Femur (tissue), 1 donor: ENCODE measurements at places on chromosomes 13 and 19.

DNA sequence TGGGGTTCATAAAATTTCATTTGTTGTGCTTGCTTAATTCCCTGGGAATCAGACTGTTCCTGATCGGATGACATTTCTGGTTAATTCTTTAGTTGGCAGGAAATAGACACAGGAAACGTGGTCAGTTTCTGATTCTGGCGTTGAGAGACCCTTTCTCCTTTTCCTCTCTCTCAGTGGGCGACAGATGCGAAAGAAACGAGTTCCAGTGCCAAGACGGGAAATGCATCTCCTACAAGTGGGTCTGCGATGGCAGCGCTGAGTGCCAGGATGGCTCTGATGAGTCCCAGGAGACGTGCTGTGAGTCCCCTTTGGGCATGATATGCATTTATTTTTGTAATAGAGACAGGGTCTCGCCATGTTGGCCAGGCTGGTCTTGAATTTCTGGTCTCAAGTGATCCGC, 10.8 kb downstream of the LDLR start:
- peak; percentile 43 for DNase-seq

DNA sequence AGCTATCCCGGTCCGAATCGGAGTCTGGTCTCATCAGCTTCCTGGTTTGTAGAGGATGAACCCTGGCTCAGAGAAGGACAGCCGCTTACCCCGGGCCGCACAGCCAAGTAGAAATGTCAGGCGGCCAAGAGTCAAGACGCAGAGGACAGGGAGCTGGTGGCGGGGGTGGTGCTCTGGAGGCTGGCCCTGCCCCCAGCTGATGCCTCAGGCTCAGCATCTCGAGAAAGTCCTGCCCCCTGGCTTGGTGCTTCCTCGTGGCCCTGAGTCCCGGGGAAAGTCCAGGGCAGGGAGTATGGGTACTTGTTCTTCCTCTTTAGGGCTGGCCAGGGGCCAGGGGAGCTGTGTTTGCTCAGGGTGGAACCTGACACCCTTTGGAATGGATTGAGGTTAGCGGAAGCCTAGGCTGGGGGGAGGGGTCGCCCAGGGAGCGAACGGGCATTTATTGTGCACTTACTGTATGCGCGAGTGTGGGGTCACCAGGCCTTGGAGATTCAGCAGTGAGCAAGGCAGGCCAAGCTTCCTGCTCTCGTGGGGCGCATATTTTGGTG, 2.2 kb downstream of the TJP3 start:
- no peak for DNase-seq

GRCh38 chr19:45473367-45473681, 5.5 kb downstream of the FOSB start:
- DNase-seq: no peak

DNA sequence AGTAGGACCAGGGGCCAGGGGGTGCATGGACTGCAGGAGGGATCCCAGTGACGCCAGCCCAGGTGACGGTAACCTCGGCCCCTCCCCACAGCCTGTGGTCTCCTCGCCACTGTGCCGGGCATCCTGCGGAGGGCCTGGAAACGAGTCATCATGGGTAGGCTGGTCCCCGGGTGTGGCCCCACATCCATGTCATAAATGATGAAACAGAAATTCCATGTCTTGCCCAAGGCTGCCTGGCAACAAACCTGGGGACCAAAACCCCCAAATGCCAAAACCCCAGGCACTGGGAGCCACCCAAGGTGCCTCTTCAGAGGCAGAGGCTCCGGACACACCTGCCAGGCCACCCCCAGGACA, 20.9 kb downstream of the MAP2K2 start:
- DNase-seq: no peak

GRCh38 chr19:45468159-45468651, 409 bp downstream of the FOSB start:
- peak; percentile 48 for DNase-seq

GRCh38 chr19:33630880-33631608, 9.3 kb downstream of the CHST8 start:
- DNase-seq: no peak

GRCh38 chr13:107185889-107186288, 618.0 kb upstream of the ARGLU1 start:
- DNase-seq: no peak

GRCh38 chr19:53553156-53553555, 15.2 kb downstream of the ZNF331 start:
- DNase-seq: no peak

- no peak for DNase-seq
Measured at GRCh38 chr19:1531587-1531986, 7.7 kb downstream of the PLK5 start.

DNA sequence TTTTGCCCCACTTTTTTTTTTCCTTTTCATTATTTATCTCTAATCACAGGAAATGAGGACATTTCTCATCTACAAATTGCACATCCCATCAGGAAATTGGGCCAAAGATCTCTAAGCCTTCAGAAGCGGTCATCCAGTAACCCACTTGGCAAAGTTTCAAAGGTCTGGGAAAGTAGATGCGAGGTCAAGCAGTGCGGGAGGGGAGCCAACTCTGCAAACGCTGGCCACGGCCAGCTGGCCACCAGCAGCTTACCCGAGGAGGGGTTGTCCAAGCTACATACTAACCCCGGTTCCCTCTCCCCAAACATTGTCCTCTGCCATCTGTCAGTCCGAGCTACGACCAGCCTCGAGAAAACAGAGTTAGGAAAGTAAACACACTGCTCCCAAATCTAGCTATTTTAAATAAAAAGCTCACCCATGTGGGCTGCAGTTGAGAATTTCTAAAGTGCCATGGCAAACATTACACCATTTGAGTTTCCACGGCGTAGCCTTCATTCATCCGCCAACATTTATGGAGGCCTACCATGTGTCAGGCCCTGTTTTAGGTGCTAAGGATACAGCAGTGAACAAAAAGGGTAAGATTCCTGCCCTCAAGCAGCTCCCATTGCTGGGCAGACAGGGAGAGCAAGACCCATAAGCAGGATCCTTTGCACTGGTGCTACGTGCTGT, 11.5 kb downstream of the FFAR2 start:
- DNase-seq: peak; percentile 56

DNA sequence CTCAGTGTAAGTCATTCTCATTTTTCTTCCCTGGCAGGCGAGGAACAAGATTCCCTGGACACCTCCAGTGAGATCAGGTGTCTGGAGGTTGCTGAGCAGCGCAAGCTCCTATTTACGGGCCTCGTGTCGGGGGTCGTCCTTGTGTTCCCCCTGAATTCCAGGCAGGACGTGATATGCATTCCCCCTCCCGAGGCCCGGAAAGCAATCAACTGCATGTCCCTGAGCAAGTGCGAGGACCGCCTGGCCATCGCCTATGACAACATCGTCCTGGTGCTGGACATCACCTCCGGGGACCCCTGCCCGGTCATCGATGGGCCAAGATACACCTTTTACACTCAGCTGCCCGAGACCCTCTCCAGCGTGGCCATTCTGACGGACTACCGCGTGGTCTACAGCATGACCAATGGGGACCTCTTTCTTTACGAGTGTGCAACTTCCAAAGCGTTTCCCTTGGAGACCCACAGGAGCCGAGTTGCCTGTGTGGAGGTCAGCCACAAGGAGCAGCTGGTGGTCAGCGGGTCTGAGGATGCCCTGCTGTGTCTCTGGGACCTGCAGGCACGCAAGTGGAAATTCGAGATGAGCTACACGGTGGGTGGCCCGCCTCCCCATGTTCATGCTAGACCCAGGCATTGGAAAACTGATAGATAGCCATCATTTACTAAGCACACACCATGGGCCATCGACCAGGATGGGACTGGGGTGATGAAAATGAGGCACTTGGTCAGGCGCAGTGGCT, 21.5 kb upstream of the SIN3B start:
- no peak for DNase-seq

- DNase-seq: no peak
Measured at GRCh38 chr13:50290186-50290585, 274.9 kb downstream of the KCNRG start.

DNA sequence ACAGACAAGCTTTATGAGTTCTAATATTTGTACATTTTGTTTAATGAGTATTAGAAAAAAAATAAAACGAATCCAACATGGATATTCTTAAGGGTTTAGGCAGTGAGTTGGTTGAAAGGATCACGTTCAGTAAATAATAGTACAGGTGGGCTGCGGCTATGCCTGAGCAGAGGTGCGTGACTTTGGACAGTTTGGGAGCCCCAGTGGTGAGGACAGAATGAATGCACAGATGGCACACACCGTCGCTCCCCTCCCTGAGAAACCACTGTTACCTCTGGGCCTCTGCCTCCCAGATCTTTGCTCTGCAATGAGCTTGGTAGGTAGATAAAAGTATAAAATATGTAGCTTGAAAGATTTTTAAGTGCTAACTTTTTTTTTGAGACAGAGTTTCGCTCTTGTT, 153.3 kb downstream of the SIPA1L3 start:
- DNase-seq: no peak

- DNase-seq: no peak
Measured at GRCh38 chr13:51364404-51365008, 25.0 kb downstream of the SERPINE3 start.

DNA sequence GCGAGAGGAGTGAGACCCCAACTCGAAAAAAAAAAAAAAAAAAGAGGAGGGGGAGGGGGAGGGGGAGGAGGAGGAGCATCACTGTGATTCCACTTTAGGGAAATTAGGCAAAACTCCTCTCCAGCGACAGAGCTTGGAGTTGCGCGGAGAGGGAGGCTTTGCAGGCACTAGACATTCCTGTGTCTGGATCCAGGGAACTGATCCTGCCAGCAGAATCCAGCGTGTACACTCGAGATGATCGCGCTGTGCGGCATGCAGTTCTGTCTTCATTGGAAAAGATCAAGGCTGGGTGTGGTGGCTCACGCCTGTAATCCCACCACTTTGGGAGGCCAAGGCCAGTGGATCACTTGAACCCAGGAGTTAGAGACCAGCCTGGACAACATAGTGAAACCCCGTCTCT, 29.6 kb upstream of the KLF2 start:
- DNase-seq: peak; percentile 66

DNA sequence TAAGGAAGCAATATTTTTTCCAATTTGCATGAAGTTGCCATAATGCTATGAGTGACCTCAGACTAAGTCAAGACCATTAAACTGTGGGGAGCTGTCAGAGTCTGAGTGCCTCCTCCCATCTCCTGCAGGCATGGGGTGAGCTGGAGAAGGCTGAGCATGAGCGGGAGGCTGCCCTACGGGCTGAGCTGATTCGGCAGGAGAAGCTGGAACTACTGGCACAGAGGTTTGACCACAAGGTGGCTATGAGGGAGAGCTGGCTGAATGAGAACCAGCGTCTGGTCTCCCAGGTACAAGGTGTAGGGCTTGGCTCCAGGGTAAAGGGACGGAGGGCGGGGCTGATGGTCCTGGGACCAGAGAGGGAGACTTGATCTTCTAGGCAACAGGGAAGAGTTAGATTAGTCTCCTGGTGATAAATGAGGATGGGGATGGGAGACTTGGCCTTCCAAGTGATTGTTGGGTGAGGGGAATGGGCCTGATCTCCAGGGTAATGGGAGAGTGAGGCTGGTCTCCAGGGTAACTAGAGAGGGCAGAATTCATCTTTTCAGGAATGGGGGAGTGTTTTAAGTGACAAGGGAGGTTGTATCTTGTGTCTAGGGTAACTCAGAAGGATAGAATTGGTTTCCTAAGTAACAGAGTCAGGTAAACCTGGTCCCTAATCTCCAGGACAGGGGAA, 36.0 kb downstream of the SPTBN4 start:
- DNase-seq: no peak

- no peak for DNase-seq
Measured at GRCh38 chr19:32302778-32303177, 42.6 kb upstream of the ZNF507 start.

DNA sequence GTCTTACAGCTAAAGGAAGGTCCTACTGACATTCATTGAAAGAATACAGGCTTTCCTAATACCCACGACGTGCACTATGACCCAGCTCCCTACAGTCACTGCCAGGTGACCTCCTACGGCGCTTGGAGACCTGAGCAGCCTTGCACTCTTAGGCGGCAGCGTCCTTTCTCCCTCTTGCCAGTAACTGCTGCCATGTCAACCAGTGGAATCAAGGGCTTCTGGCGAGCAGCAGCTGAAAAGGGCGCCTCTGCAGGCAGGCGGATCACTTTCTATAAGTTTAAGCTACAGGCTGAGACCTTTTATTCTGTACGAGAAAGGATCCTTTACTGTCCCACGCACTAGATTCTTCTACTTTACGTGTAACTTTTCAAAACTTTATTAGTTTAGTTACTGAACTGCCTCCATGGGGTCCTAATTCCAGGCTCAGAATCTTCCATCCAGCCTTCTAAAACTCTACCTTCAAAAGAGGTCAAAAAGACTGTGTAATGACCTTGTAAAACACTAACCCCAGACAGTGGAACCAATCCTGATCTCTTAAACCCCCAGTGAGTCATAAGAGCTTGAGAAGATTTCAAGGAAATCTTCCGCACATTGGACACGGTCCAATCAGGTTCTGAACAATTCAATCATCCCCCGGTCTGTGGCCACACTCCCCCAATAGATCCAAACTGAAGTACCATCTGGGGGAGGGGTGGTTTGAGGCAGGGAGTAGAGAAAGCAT, 1.9 kb downstream of the KCTD12 start:
- DNase-seq: peak; percentile 72

- DNase-seq: no peak
Measured at GRCh38 chr19:27758626-27759505, 1454.1 kb downstream of the UQCRFS1 start.

GRCh38 chr19:33394006-33394722, 20.7 kb downstream of the CEBPG start:
- DNase-seq: peak; percentile 67

DNA sequence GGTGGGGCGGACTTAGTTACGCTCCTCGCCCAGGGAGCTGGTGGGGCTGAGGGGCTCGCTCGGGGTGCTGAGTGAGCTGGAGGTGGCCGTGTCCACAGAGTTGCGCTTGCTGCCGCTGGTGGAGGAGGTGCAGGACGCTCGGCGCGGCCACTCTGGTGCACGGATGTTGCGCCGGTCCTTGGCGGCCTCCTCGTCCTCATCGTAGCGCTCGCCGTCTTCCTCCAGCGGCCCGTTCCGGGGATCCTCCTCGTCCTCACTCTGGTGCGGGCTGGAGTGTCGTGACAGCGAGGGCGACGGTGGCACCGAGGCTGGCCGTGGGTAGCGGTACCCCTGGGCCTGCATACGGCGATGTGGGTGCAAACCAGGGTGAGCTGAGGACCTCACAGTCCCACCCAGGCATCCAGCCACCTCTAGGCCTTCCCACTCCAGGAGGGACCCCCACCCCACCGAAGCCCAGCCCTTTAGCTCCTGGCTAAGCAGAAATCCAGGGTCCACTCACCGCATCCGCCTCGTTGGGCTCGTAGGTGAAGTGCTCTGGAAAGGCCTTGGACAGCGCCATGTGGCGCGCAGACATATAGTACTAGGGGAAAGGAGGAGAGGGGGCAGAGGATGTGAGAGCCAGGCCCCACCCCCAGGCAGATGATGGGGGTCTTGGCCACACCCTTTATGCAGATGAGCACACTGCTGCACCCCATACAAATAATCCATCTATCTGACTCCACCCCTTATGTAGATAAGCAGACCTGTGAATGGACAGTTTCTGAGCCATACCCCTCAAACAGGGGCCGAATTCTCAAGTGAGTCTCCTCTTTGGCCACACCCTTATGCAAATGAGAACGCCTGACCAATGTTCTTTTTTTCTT, 4.4 kb downstream of the FTL start:
- no peak for DNase-seq
